Stimulated activated CD4-positive, alpha-beta T cell treated with anti-CD3 and anti-CD28 coated beads, Interleukin-1b, Interleukin-23, amount 100 ng/mL, for 1 hour (primary cell): ENCODE measurements at places on chromosomes 11 and 22.

DNA sequence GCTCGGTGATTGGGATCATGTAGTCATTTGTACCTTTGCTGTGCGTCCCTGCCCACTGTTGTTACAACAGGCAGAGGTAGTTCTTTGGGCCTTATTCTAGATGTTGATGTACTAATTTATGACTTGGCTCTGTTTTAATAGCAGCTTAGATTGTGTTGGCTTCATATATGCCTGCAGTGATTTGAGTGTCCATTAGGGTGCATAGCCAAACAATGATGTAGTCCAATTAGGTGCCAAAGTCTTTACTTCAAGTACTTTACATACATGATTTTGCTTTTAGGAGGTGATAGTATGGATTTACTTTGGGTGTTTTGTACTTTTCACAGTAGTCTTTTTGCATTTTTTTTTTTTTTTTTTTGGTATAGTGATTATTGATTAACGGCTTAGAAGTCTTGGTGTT is 46.4 kb downstream of the PPP6R3 start:
- no peak for DNase-seq

GRCh38 chr11:68503792-68504191 is 43.2 kb downstream of the PPP6R3 start:
- no peak for DNase-seq

- DNase-seq, result no peak
Observed at GRCh38 chr11:68839911-68840641, 1.6 kb downstream of the CPT1A start.

DNA sequence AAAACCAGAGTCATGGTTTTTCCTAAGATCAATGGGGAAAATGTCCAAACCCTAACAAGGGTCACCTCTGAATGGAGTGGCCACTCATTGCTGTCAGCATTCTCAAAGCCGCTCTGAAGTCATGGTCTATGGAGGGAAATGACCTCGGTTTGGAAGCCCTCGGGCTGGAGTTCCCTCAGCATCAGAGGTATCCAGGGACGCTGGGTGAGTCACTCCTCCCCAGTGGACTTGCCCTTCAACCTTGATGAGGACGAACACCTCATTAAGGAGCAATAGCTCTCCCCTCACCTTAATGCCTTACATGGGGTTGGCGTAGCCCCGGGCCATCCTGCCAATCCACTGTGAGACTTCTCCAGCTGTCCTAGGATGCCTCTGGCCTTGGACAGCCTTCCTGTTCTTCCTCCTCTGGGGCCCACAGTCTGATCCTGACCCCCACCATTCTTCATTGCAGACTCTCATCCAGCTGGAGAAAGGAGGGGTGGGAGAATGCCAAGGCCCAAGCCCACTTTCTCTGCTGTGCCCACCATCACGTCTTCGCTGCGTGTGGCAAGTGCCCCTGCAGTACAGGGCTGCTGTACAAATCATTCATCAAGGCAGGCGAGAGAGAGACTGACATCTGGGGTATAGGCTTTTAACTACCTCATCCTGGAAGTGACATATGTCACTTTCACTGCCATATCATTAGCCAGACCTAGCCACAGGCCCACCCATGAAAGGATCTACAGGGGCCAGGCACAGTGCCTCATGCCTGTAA is 25.4 kb upstream of the MYH9 start:
- DNase-seq, result no peak

DNA sequence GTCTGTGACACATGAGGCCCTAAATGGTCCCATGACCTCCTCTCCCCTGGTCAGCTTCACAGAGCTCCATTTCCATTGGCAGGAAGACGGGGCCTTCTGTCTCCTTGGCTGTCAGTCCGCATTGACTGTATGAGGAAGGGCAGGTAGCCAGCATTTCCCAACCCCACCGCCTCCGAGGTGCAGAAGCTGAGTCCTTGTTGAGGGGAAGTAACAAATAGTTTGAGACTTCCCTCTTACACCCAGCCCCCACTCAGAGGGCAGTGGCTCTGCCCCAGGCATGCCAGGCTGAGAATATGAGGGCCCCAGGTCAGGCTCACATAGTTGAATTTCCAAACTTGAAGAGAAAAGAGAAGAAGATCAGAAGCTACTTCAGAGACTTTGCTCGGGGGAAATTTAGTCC is 611.1 kb downstream of the BRD1 start:
- DNase-seq, result no peak

GRCh38 chr11:112583261-112583893 is 322.7 kb upstream of the PLET1 start:
- DNase-seq, result no peak

DNA sequence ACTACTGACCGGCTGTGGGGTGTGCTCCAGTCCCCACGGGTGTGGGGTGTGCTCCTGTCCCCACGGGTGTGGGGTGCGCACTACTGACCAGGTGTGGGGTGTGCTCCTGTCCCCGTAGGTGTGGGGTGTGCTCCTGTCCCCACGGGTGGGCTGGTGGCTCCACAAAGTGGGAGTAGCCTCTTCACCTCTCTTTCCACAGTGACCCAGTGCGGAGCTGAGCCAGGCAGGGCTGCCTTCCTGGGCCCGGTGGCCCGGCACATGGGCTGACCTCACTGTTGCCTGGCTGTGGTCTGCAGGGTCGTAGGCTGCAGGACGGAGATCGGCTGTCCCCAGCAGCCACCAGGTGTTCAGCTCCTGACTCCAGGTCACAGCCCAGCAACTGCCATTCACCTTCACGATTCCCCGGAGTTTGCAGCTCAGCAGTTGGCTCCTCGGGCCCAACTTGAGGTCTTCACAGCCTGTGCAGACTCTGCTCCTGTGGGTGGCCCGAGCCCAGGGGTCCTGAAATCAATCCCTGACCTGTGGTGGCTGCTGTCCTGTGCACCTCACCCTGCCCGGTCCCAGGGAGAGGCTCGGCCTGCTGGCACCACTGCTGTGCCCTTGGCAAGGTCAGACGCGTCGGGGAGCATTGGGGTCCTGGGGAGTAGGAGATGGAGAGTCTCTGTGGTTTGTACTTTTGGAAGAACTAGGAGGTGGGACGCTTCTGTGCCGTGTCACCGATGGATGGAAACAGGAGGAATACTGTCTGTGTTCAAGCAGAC is 414.3 kb downstream of the TBC1D22A start:
- no peak for DNase-seq

GRCh38 chr22:44990328-44990727 is 19.5 kb downstream of the PHF21B start:
- DNase-seq, result no peak

GRCh38 chr11:17601256-17601671 is 54.2 kb downstream of the OTOG start:
- no peak for DNase-seq

GRCh38 chr11:62125881-62126280 is 2.1 kb downstream of the INCENP start:
- DNase-seq, result no peak

DNA sequence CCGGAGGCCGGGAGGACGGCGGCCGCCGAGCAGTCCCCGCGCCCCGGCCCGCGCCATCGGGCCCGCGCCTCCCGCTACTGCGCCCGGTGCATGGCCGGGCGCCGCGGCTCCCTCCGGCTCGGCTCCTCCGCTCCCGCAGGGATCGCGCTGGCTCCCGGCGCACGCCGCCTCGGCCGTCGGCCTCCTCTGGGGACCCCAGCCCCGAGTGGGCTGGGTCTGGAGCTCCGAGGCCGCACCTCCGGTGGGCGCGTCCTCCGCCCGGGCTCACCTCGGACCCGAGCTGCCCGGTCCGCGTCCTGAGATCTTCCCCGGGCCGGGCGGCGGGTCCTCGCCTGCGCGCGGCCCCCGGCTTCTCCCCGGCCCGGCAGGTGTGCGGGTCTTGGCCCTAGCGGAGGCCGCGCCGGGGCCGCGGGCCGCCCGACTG is 251 bp downstream of the SHISA8 start:
- DNase-seq, result no peak

GRCh38 chr11:61024938-61025820 is 53.7 kb downstream of the CD6 start:
- DNase-seq, result no peak

- no peak for DNase-seq
Observed at GRCh38 chr11:72085621-72086351, 5.1 kb downstream of the LRRC51 start.

DNA sequence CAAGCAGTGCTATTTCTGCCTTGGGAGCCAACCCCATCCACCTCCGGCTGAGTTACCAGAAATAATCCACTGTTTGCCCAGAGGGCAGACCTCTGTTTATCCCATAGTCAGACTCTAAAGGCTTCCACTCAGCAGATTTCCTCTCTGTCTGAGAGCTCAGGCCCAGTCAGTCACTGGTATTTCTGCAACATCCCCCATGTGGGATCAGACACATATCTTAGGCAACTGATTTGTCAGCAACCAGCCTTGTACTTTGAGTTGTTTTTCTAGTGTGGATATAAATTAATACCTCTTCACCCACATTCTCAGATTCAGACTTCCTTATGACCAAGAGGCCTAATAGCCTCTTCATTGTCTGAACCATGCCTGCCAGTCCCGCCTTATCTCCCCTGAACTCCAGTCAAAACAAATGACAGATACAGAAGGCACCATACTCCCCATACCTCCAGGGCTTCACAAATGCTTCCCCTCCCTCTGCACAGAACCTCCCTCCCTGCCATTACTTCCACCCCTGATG is 193.6 kb downstream of the FAM76B start:
- DNase-seq, result no peak

- no peak for DNase-seq
Observed at GRCh38 chr11:26930518-26931247, 63.2 kb upstream of the FIBIN start.

- DNase-seq, result no peak
Observed at GRCh38 chr22:48896766-48897644, 930.7 kb downstream of the BRD1 start.

- no peak for DNase-seq
Observed at GRCh38 chr22:19808873-19809478, 45.7 kb downstream of the GNB1L start.

DNA sequence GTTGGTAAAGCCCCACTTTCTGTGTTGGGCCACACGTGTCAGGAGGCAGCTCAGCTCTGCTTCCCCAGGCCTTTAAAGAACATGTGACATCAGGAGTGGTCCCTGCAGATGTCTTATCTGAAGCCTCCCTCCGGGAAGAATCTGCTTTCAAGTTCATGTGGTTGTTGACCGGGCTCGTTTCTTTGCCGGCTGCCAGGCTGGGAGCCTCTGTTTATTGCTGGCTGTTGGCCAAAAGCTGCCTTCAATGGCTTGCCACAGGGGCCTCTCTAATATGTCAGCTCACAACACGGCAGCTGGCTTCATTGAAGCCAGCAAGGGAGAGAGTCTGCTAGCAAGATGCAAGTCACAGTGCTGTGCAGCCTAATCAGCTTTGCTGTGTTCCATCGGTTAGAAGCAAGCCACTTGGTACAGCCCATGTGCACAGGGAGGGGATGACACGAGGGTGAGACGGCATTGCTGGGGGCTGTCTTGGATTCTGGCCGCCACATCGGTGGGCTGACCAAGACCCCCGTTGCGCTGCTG is 14.6 kb downstream of the MRGPRF start:
- DNase-seq, result no peak

DNA sequence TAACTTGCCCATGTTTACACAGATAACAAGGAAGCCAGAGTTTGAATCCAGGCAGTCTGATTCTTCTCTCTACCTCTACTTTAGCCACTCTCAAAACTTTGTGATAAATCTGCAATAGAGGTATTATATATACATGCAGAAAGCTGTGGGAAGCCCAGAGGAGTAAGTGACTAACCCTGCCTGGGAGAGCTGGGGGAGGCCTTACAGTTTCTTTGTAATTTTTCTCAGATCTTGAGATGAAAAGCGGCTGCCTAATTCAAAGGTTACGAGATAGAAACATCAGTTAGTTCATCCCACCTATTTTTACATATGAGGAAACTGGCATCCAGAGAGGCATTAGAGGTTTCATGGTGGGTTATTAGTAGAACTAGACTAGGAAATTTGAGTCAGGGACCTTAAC is 4.9 kb downstream of the STIM1 start:
- DNase-seq, result no peak

- no peak for DNase-seq
Observed at GRCh38 chr11:96481771-96482170, 92.0 kb downstream of the JRKL start.

GRCh38 chr11:95360377-95361075 is 129.5 kb upstream of the SESN3 start:
- no peak for DNase-seq

GRCh38 chr22:41009222-41009948 is 58.2 kb downstream of the RBX1 start:
- DNase-seq, result no peak

DNA sequence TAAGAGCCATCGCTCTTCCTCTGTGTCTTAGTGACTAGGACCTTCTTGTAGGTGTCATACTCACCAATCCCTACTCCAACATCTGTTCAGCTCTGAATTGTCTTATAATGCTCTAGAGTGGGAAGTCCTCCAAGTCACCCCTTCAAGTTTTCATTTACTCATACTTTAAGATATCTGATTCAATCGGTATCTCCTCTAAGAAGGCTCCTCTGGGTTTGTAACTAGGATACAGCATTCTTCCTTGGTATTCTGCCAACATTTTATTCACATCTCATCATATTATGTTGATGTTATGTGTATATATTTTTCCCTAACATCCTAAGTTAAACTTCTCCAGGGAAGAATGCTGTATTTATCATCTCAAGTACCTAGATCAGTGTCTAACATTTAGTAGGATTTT is 662.1 kb downstream of the NTM start:
- no peak for DNase-seq

DNA sequence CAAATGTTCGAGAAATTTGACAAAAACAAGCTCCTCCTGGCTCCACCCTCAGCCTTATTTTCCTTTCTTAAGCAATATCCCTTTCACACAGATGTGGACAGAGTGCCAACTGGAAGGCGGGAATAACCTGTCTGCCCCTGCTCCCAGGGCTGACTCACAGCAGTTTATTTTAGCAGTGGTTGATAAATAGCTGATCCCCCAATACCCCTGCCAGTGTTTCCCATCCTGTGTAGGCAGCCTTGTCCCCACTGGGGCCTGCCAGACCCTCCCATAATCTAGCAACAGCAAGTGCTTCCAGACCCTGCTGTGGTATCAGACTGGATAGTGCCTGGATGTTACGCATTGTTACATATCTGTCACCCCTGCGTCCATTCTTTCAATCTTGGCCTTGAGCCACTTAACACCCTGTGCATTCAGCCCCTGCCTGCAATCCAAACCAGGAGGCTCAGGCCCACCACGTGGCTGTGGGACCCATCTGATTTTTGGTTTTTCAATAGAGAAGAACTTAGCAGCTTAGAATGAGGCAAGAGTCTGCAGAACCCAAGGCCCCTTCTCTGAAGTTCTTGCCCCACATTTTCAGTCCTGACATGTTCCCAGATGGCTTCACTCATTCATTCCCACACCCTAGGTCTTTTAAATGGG is 53.7 kb downstream of the PARVA start:
- no peak for DNase-seq

GRCh38 chr11:122103726-122104125 is 12.3 kb downstream of the BLID start:
- no peak for DNase-seq

GRCh38 chr11:97973352-97973857 is 1047.3 kb upstream of the CNTN5 start:
- no peak for DNase-seq

GRCh38 chr22:17260950-17261349 is 41.7 kb upstream of the ADA2 start:
- DNase-seq, result no peak
